ENCODE measurements at places on chromosomes 5 and 9.

DNA sequence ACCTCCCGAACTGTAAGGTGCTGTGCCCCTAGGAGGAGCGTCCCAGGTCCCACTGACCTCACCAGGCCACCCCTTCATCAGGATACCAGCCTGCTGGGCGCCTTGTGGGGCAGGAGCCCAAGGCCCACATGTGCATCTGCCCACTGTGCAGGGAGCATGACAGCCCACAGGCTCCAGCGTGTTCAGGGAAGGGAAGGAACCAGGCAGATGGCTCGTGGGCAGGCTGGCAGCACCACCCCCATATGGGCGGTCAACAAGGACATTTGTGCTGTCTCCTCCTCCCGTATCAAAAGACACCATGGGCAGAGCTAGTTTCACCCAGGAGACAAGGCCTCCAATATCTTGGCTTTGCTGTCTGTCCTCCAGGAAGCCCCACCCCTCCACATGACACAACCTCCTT, 85.5 kb upstream of the PPP1R26 start:
- DNase-seq, result no peak

GRCh38 chr5:33153831-33154230, 286.9 kb upstream of the TARS1 start:
- no peak for DNase-seq

- no peak for DNase-seq
These were observed 50.8 kb downstream of the PBX3 start for GRCh38 chr9:125797930-125798329.

GRCh38 chr5:179867476-179867875, 8.9 kb upstream of the MRNIP start:
- peak; percentile 18 for DNase-seq

- no peak for DNase-seq
These were observed 10.8 kb downstream of the NFIB start for GRCh38 chr9:14303100-14303499.

DNA sequence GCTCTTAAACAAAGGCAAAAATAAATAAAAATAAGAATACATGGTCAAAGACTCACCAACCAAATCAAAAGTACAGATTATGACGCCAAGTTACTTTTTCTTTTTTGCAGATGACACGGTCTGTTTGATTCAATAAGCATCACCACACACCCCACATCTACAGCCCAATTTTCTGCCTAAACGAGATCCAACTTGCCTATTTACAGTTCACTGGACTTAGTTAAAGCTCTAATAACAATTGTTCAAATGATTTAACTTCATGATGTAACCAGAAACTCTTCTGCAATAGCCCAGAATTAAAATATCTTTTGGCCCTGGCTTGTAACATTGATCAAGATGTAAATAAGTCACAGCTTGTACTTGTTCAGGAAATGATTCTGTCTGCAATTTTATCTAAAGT, 590.3 kb upstream of the C9orf72 start:
- no peak for DNase-seq

DNA sequence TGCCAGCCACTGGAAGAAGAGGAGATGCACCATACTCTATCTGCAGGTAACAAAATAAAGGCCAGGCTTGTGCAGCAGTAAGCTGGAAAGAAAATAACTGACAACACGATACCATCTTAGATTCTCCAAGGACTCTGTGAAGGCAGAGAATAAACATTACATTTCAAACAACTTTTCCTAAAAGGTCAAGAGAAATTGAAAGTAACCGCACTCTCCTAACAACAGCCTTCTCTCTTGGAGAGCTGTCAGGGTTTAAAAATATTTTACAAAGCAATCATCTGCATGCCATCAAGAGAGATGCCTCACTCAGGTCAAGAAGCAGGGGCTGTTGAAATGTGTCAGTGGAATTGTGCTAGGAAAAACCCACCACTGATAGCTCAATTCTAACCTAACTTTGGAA, 13.5 kb upstream of the TTLL11 start:
- DNase-seq, result no peak

DNA sequence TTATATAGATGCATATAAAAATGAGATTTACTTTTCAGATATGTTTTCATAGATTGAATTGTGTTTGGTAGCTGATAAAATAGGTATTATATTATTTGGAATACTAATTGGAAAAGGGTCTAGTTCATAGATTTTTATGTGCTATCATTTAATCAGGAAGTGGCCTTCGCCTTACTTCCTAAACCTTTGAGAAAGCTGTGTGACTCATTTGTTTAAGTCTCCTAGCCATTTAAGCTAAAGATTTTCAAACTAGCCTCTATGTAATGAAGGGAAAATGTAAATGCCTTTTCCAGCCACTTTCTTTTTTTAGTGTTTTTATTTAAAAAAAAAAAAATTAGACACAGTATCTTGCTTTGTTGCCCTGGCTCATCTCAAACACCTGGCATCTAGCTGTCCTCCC, 97.5 kb downstream of the DMXL1 start:
- no peak for DNase-seq

DNA sequence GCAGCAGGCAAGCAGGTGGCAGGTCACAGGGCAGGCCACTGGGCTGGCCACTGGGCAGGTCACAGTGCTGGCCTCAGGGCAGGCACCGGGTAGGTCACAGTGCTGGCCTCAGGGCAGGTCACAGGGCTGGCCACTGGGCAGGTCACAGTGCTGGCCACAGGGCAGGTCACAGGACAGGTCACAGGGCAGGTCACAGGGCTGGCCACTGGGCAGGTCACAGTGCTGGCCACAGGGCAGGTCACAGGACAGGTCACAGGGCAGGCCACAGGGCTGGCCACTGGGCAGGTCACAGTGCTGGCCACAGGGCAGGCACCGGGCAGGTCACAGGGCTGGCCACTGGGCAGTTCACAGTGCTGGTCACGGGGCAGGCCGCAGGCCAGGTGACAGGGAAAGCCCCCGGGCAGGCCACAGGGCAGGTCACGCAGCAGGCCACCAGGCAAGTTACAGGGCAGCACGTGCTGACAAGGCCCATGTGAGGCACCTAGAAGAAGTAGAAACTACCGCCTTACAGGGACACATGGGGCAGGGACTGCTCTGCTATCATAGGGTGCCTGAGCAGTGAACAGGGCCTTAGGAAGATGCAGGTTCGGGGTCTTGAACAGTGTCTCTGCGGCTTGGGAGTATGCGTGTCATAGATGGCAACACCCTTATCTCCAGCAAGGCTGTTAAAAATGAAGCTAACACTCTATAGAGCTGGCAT, 18.6 kb upstream of the MED10 start:
- no peak for DNase-seq

- no peak for DNase-seq
These were observed 115.2 kb downstream of the SIL1 start for GRCh38 chr5:139082813-139083498.

Data from left forelimb (tissue), 1 donor.